ENCODE measurements at places on chromosomes 3 and 15.

DNA sequence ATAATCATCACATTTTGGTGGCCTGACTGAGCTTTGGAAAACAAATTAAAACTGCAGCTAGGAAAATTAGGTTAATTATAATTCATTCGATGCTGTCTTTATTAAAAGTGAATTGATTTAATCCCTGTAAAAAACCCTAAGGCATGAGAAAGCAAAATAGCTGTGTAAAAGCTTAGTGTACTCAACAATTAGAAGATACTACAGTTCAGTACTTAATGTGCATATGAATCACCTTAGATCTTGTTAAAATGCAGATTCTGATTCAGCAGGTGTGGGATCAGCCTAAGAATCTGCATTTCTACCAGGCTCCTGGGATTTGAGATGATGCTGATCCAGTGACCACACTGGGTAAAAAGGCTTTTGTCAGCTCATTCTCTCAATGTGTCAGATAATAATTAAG, 559.9 kb upstream of the GOLIM4 start:
- DNase-seq = no peak

- no peak for DNase-seq
Measured at GRCh38 chr3:53773611-53774368, 72.4 kb downstream of the CHDH start.

DNA sequence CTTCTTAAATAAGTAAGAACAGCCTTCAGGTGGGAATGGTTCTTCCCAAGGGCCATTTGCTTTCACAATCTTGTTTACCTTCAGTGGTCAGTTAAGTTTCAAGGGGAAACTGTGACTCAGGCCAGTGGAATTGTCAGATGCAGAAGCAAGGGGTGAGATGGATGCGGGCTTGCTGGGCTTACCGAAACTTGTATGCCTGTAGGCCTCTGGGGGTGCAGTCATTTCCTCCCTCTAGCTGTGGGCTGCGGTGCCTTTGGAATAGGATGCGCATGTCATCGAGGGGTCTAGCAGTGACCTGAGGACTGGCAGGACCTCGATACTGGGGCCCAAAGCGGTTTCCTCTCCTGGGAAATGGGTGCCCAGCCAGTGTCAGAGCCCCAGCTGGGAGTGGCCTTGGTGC, 121.6 kb downstream of the EEFSEC start:
- peak; percentile 23 for DNase-seq

GRCh38 chr15:30859091-30859874, 44.4 kb upstream of the FAN1 start:
- no peak for DNase-seq

DNA sequence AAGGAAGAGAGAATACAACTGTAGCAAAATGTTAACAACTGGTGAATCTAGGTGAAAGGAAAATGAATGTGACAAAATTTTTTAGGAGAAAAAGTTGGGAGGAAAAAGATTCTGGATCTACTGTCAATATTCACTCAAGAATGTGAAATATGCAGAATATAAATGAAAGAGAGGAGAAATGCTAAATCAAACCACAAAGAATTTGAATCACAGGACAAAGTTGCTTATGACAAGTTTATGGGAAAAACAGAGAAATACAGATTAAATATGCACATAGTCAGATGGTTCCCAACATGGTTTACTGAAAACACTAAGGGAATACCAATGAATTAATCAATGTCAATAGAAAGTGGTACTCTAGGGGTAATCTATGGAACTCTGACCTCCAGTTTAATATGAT, 27.6 kb downstream of the C3orf33 start:
- DNase-seq = no peak

GRCh38 chr15:60869851-60870250, 359.3 kb downstream of the RORA start:
- no peak for DNase-seq

DNA sequence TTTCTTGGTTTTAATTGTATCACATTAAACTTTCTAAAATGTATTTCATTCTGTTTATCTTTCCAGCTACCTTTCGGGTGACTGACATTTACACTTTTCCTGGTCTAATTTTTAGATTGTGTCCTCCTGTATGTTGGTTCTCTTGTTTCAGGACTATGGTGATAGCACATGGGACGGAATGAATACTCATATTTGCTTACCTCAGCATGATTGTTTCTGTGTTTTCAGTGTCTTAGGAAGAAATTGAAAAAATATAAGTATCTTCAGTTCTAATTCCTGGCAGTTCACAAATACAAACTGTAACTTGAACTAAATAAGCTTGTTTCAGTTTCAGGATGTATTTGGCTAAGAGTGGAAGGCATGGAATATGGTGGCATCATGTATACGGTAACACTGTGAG, 80.1 kb upstream of the ROBO1 start:
- DNase-seq = no peak

GRCh38 chr15:79218588-79219200, 63.8 kb upstream of the ANKRD34C start:
- no peak for DNase-seq

- no peak for DNase-seq
Measured at GRCh38 chr3:189561256-189561655, 69.9 kb upstream of the TP63 start.

DNA sequence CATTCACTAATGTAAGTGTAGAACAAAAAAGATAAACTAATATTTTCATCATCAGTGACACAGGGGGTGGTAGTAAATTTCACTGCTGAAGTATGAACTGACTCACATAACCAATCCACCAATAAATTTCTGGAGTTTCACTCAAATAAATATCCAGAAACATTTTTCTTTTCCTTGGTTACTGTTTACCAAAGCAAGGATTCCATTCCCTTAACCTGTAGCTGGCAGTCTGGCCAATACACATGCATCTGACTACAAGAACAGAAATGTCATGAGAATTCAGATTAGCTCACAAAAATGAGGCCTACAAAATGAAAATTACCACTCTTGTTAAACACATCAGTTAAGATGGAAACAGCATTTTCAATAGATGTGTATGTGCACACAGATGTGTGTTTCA, 80.3 kb downstream of the STAG1 start:
- DNase-seq = no peak

DNA sequence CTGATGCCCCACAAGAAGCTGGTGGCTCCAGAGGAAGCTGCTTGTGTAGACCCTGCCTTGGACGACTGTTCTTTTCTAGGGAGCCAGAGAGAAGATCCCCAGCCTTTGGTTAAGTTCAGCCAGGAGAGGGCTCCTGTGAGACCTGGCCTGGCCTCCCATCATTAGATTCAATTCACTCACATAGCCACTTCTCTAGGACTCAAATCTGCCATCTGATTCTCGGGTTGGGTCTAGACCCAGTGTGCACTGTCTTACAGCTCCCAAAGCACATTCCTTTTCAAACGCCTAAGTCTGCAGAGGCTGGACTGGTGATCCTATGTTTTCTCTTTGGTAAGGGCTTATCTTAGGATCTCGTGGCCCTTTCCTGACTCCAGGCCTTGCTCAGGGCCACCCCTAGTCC, 81.7 kb upstream of the NPHP3 start:
- DNase-seq = no peak

GRCh38 chr3:32240159-32240545, 1.7 kb downstream of the CMTM8 start:
- DNase-seq = no peak

DNA sequence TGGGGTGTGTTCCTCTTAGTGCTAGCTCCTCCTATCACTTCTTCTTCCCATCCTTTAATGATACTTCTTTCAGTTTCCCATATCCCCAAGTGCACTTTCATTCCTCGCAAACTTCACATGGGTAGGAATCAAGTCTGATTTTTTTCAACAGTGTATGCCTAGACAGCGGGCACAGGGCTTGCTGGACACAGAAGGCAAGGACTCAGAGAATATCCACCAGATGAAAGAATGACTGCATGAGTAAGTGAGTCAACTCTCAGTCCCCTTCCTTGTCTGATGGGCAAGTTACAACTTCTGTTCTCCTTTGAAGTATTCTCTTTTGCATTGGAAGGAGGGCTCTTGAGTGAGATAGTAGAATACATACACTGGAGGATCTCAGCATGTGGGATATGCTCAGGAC, 3.1 kb upstream of the SQOR start:
- no peak for DNase-seq

DNA sequence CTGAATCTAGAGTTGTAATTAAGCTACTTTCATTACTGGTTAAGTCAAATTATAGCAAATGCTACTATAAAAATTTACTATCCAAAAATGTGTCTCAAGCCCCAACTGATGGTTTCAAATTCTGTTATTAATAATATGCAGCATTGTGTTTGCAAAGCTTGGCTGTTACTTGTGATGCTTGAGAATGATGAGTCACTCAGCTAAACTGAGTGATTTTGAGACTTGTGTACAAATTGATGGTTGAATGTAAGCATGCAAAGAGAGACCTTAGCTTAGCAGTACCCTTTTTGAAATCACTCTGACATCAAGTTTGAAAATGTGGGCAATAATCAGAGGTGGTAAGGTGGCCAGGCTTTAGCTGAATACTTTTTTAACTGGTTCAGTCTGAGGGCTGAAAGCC, 27.6 kb downstream of the OPA1 start:
- no peak for DNase-seq

DNA sequence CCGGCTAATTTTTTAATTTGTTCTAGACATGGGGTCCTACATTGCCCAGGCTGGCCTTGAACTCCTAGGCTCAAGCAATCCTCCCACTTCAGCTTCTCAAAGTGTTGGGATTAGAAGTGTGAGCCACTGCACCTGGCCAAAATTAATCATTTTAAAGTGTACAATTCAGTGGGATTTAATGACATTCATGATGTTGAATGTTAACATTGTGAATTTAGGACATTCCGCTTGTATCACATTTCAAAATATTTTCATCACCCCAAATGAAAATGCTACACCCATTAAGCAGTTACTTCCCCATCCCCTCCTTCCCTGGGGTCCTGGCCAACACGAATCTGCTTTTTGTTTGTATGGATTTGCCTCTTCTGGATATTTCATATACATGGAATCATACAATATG, 62.1 kb upstream of the CGNL1 start:
- DNase-seq = no peak

- DNase-seq = no peak
Measured at GRCh38 chr15:48871542-48871941, 6.4 kb upstream of the EID1 start.

GRCh38 chr15:65369651-65370050, 8.2 kb downstream of the IGDCC3 start:
- no peak for DNase-seq

DNA sequence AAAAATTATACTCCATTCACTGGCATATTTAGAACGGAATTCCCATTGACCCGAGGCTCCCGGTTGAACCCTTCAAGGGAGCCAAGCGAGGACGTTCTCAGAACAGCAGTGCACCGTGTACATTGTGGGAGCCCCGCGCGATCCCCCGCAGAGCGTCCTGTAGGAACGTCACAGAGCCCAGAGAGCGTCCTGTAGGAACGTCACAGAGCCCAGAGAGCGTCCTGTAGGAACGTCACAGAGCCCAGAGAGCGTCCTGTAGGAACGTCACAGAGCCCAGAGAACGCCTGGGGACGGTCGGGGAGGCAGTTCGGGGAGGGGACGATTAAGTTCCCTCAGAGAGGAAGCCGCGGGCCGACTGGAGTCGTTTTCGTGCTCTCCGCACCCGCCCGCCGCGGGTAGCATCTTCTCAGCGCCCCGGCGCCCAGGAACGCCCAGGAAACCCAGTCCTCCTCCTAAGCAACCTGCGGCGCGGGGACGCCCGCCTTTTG, 506 bp upstream of the ATP1B3 start:
- DNase-seq = no peak

DNA sequence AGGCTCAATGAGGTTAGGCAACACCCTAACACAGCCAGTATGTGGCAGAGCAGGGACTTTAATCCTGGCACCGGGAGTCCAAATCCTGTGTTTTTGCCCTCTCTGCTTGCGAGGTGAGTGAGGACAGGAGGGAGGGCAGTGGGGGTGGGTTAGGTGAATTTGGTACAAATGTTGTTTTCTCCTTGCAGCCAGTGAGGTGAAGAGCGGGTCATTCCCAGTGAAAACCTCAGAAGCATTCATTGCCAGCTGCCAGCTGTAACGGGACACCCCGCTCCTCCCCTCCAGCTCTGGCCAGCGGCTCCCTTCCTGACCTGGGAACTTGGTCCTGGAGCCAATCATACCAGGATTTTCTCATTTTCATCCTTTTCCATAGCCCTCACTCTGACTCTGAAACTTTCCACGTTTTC, 45.7 kb upstream of the RAB6B start:
- DNase-seq = no peak

- no peak for DNase-seq
Measured at GRCh38 chr3:185549122-185549521, 3.3 kb downstream of the LIPH start.

GRCh38 chr3:115627180-115628074, 4.1 kb downstream of the GAP43 start:
- DNase-seq = no peak

- no peak for DNase-seq
Measured at GRCh38 chr3:172258624-172259023, 189.6 kb downstream of the GHSR start.

- DNase-seq = no peak
Measured at GRCh38 chr3:110806924-110807323, 264.7 kb upstream of the NECTIN3 start.

DNA sequence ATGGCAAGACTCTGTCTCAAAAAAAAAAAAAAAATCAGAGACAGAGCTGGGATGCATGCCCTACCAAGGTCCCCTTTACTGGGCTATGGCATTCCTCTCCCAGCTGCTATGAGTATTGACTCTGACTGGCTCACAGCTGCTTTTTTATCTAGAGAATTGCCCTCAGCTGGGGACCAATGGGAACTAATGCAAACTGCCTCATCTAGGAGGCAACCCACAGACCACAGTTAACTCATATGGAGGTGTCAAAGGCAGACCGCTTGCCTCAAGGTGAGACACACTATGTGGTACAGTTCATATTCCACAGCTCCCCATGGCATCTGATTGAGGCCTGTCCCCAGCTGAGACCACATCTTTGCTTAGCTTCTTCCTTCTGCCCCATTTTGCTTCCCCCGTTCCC, 183.5 kb upstream of the EOMES start:
- DNase-seq = no peak

GRCh38 chr15:101442272-101442671, 47.2 kb downstream of the PCSK6 start:
- DNase-seq = no peak

GRCh38 chr15:92288755-92289154, 104.9 kb upstream of the ST8SIA2 start:
- no peak for DNase-seq

- no peak for DNase-seq
Measured at GRCh38 chr3:130342821-130343661, 2.4 kb upstream of the COL6A5 start.

- DNase-seq = no peak
Measured at GRCh38 chr3:165395188-165395587, 199.0 kb upstream of the SLITRK3 start.

- no peak for DNase-seq
Measured at GRCh38 chr3:43960448-43960840, 269.7 kb downstream of the ABHD5 start.

- DNase-seq = no peak
Measured at GRCh38 chr3:67380118-67380517, 274.3 kb downstream of the SUCLG2 start.

- DNase-seq = peak; percentile 46
Measured at GRCh38 chr3:159273608-159274007, 471.8 kb downstream of the MFSD1 start.

- DNase-seq = no peak
Measured at GRCh38 chr15:47945872-47946650, 174.7 kb upstream of the SLC24A5 start.

All from liver (tissue), 10 donors.